ENCODE measurements at places on chromosomes 4 and X. TPM values are rescaled to one million over a fixed set of nuclear protein-coding genes. Genes with fewer than 3 reads are reported as not detected.

DNA sequence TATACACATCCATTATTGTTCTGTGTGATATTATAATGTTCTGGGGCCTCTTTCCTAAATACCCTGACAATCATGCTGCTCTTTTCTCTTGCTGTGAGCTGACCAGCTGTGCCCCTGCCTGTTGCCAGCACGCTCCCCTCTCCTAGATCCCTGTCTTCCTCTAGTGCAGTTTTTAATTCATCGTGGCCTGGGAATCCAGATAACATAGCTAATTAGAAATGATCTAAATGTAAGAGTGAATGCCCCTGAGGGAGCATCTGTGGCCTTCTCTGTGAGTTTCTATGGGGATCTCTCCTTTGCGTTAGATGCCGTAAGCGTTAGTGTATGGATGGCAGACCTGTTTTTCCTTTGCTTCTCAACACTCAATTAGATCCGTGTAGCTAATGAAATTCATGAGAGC, 434.3 kb downstream of the SPRY1 start:
- ATAC-seq: no peak

DNA sequence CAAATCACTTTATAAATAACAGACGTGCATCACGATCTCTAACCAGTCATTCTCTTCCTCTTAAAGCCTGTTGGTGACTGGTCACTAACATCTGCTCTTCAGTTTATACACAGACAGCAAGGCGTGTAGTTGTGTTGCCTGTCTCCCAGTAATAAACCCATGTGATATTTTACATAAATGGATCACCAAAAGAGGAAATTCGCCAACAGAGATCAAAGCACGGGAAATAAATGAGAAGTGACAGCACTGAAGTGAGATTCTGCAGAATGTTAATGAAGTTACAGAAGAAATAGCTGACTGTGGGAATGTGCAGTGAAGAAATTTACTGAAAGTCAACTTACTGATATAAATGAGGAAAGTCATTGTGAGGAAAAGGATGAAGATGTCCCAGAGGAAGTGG, 47.0 kb downstream of the AFF1 start:
- no peak for ATAC-seq

The PCDH18 gene
- 16.7 TPM for total RNA-seq

The IRAK1 gene
- 14.0 TPM for total RNA-seq

DNA sequence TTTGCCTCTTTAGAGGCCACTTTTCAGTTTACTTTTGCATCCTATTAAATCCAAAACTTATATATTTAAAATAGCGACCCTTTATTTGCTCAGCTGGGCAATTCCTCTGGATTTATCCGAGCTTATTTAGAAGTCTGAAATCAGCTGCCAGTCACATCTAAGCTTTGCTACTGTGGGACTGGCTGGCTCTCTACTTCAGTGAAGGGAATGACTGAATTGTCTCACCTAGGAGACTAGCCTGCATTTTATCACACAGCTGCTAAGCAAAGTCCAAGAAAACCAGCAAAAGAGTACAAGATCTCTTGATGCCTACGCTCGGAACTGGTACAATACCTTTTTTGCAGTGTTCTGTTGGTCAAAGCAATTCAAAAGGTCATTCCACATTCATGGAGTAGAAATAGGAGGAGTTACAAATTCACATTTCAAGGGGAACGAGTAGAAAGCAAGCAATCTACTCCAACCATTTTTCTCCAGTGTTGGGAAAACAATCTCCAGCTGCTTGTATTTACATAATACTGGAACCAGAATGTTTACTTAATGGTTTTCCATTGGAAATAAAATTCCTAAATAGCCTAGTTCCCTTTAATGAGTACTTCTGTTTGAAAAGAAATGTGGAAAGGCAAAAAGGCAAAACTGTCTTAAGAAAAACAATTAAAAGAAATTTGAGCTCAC, 160.2 kb downstream of the MAGEB5 start:
- ATAC-seq: no peak

The YY2 gene
- total RNA-seq: 1.1 TPM

- ATAC-seq: no peak
These were observed 89.1 kb upstream of the TET2 start for GRCh38 chr4:105057370-105058105.

DNA sequence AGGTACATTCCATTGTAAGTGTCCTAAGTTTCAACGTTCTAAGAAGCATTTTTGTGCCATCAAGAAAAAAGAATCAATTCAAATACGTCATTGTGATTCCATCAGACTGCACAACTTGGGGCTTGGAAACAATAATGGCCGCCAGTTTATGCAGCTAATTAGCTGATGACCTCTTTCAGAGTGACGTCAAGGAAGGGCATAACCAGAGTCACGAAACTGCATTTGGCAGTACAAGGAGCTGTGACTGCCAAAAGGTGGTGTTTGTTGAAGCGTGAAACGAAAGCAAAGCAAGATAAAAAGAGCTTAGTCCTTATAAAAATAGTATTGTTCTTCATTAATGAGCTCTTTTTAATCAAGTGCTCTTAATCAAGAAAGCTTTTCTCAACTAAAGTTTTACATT, 81.1 kb upstream of the SH3RF1 start:
- ATAC-seq: no peak

DNA sequence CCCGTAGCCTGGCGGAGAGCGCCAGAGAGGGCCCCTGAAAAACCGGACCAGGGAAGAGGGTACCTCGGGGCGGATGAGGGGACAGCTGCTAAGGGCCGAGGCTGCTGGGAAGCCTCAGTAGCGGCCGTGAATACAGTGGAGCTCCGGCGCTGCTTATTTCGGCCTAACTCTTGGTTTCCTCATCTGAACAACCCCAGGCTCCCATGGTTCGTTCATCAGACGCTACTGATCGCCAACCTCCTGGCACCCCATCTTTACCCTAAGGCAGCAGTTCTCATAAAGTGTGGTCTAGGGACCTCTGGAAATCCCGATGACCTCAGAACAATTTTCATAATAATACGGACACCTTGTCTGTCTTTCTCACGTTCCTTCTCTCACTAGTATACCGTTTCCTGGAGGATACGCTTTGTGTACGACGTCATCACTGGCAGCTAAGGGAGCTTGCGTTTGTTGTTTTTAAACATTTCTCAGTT, 645 bp upstream of the RAB28 start:
- peak; percentile 10 for ATAC-seq

The RHOXF1 gene
- not detected for total RNA-seq

GRCh38 chrX:19535476-19535875, 20.2 kb upstream of the MAP3K15 start:
- no peak for ATAC-seq

- no peak for ATAC-seq
These were observed 11.3 kb upstream of the KIAA0232 start for GRCh38 chr4:6771229-6771671.

GRCh38 chr4:169236078-169236477, 34.7 kb downstream of the SH3RF1 start:
- no peak for ATAC-seq

The BBS12 gene
- total RNA-seq: 9.1 TPM

DNA sequence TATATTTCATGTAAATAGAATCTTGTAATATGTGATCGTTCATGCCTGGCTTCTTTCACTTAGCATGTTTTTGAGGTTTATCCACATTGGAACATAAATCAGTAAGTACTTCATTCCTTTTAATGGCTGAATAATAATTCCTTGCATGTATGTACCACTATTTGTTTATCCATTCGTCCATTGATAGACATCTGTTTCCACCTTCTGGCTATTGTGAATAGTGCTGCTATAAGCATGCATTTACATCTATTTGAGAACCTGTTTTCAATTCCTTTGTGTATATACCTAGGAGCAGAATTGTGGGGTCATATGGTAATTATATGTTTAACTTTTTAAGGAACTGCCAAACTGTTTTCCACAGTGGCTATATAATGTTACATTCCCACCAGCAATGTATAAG, 356.7 kb upstream of the DIPK2B start:
- ATAC-seq: no peak

- ATAC-seq: peak; percentile 95
These were observed 799.8 kb downstream of the RAPGEF2 start for GRCh38 chr4:159902648-159903047.
